Breast epithelium (tissue), 4 donors: ENCODE measurements at places on chromosomes 3 and 15. TPM values are rescaled to one million over a fixed set of nuclear protein-coding genes. Genes with fewer than 3 reads are reported as not detected.

DNA sequence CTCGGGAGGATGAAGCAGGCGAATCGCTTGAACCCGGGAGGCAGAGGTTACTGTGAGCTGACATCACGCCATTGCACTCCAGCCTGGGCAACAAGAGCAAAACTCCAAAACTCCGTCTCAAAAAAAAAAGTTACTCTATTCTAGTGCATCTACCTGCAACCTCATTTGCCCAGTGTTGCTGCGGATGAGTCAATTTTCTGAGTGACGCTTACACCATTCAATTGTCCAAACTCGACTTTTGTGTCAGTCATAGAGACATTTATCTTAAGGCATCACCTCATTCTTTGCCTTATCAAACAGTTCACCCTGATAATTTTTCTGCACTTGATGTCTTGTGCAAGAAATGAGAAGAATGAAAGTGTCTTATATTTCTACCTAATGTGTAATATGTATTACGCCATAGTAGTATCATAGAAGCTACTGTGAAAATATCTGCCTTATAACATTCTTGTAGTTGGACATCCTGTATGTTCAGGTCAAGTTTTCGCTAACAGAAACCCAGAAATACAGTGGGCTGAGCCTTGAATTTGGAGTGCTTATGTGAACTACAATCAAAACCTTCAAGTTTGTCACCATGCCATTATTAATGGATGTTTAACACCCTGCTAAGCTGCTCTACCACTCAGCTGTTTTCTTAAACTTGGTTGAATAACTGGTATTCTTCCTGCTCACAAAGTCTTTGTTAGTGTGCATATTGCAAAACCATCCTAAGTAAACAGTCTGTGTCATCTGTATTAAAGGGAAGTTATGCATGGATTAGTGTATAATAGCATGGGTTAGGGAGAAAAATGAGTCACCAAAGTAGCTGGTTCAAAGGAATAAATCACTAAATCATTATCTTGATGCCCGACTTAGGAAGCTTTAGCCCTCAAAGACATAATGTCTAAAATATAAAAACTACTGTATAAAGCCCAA is 531.0 kb upstream of the NR2F2 start:
- H3K4me3 ChIP-seq: no peak overlapping the region
- H3K27ac ChIP-seq: no peak overlapping the region
- H3K4me1 ChIP-seq: no peaks in the 10 kb centered on the region

Gene SH2D7
- total RNA-seq: not detected

Gene RASL12
- 20.6 TPM for total RNA-seq

DNA sequence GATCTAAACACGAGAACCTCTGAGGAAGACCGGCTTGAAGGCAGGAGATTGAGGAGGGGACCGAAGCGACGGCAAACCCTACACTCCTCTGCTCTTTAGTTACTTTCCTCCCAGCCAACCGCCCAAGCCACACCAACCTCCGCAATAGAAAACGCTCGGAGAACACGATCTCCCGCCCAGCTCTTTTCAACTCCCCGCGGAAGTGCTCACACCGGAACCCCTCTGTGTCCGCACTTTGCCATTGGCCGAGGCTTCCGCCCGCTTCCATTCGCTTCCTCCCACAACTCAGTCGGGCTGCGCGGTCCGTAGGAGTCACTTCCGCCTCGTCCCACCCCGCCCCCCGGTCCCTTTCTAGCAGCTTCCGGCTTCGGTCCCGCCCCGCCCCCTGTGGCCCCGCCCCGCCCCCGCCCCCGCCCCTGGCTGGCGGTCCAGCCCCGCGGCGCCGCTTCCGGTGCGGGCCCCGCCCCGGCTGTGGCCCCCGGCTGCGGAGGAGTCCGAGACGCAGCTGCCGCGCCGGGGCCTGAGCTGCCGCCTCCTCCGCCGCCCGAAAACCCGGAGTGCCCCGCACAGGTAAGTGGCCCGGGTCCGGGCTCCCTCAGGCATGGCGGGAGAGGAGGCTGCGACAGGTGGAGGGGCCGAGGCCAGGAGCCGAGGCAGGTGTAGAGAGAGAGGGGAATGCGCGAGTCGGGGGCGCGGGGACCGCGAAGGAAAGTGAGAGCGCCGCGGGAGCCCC is at the start of gene ARID3B:
ARID3B (plus strand) TSS at position 460 of the 733 bp plus-strand sequence. CDS start 2,717 bp downstream, outside the sequence.
- H3K27ac ChIP-seq: peak within 1 kb of the TSS; percentile 76
- peak within 1 kb of the TSS; percentile 83 for H3K4me3 ChIP-seq
- H3K4me1 ChIP-seq: peaks cover 10% of the 10 kb centered on the region

DNA sequence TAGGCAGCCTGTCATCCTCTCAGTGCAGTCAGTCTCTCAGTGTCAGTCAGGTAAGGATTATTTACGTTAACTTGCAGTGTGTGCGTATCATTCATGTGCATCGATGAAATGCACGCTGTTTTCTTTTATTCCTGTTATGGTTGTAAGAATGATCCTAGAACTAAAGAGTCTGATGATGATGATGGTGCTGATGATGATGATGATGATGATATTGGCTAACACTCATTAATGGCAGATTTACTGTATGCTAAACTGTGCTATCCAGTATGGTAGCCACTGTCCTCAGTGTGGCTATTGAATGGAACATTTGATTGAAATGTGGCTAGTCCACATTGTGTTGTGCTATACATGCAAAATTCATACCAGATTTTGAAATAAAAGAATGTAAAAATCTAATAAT is 39.4 kb downstream of the FANCI start:
- no peaks in the 10 kb centered on the region for H3K27me3 ChIP-seq
- no peak overlapping the region for H3K4me3 ChIP-seq
- no peaks in the 10 kb centered on the region for H3K4me1 ChIP-seq

DNA sequence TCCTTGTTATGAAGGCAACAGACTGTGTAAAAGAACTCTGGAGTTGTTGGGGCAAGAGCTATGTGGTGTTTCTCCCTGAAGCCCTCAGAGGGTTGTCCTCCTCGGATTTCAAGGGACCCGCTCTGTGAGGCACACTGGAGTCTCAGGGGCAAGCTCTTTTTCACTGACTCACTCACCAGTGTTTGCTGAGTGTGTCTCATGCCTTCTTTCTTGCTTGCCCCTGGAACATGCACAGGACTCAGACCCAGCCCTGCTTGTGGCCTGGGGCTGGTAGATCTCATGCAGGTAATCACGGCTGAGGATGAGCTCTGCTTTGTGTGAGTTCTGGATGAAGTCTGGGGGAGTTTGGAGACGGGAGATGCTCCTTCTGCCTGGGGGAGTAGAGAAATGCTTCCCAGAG is 93.7 kb downstream of the CACNA1D start:
- H3K4me1 ChIP-seq: no peaks in the 10 kb centered on the region
- no peaks in the 10 kb centered on the region for H3K27me3 ChIP-seq
- H3K4me3 ChIP-seq: no peak overlapping the region
- DNase-seq: no peak
- no peak overlapping the region for H3K27ac ChIP-seq
- H3K36me3 ChIP-seq: no peaks in the 10 kb centered on the region
